Right atrium auricular region (tissue), 2 donors: ENCODE measurements at places on chromosomes 3 and 15. TPM values are rescaled to one million over a fixed set of nuclear protein-coding genes. Genes with fewer than 3 reads are reported as not detected.

DNA sequence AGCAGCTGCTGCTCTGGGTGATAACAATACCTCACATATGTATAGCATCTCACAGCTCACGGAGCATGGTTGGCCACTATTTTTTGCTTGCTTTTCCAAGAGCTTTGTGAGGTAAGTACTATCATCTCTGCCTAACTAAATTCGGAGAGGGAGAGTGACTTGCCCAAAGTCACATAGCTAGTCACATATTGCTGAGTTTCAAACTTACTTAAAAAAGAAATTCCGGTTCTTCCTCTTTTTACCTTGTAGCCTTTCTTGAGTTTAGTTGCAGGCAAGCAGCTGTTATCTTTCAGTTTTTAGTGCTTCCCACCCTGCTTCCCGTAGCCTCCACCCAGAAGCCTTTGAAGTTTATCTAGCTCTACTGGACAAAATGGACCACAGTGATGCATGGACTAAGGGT, 309.2 kb downstream of the PDCD6IP start:
- no peak for DNase-seq
- no peak overlapping the region for H3K4me3 ChIP-seq
- no peaks in the 10 kb centered on the region for H3K27me3 ChIP-seq
- H3K36me3 ChIP-seq = no peaks in the 10 kb centered on the region
- H3K4me1 ChIP-seq = no peaks in the 10 kb centered on the region
- H3K27ac ChIP-seq = no peak overlapping the region

ITIH1 gene
- not detected for total RNA-seq

DNA sequence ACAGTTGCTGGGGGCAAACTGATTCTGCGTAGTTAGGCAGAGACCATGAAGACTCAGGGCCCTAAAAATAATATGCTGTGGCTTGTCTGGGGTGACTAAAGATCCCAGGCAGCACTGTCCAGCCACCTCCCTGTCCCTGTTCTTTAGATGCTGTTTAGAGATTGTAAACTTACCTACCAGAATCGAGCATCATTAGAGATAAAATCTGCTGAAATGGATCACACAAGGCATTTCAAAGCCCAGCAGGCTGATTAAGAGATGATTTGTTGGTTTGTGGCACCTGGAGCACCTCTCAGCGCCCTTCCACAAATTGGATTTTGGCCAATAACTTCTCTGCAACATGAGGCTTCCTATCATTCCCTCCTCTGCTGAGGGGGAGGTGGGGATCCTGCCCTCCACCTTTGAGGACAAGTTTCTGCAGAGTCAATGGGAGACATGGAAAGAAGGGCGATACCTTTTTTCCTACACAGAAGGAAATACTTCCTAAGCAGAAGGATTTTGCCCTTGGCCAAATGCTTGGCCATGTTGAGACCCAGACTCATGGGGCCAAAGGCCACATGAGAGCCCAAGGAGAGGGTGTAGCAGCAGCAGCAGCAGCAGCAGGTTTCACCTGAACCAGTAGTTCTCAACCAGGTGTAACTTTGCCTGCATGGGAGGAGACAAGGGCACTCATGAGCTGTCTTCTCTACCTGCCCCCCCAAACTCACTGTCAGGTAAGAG, 37.5 kb downstream of the SEMA5B start:
- no peaks in the 10 kb centered on the region for H3K36me3 ChIP-seq
- peaks cover 34% of the 10 kb centered on the region for H3K4me1 ChIP-seq
- H3K4me3 ChIP-seq = no peak overlapping the region
- no peak overlapping the region for H3K27ac ChIP-seq
- no peak for DNase-seq
- no peaks in the 10 kb centered on the region for H3K27me3 ChIP-seq

RHCG gene
- 0.43 TPM for total RNA-seq

CCDC39 gene
- total RNA-seq = not detected

DNA sequence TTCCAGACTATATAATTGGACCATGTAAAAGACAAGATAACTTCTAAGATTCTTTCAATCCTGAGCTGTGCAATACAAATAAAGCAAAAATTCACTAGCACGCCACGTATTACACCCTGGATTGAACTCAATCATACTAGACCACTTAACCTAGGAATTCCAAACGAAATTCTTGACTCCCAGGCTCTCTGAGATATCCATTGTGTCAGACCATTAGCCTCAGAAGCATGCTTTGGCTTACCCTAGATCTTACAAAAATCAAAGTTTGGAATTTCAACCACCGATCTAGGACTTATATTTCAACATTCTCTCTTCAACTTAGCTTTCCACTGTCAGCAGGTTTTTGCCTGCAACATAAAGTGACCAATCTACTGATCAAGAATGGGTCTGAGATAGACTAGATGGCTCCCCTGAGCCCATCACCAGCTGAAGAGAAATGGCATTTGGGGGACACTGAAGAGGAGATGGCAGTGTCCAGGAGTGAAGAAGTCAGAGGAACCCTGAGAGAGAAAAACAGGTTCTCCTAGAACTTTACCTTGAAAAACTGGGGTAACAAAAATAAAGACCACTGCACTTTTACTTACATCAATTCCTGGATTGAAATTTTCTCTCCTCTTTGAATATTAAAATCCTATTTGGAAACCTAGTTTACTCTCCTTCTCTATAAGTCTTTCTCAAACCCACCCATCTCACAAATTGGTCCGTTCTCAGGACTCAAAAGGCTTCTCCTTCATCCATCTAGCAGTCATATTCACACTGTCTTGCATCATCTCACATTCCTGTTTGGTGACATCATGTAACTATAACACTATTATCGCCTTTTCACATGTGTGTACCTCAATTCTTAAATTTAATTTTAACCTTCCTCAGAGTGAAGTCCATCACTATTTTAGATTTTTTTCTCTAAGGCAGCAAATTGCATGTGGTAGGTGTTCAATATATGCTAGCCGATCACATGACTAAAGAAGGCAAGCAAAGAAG, 18.5 kb downstream of the CPNE4 start:
- no peaks in the 10 kb centered on the region for H3K27me3 ChIP-seq
- H3K36me3 ChIP-seq = no peaks in the 10 kb centered on the region
- no peak overlapping the region for H3K4me3 ChIP-seq
- H3K4me1 ChIP-seq = no peaks in the 10 kb centered on the region
- H3K27ac ChIP-seq = no peak overlapping the region
- DNase-seq = no peak

DISP2 gene
- total RNA-seq = 0.11 TPM

DNA sequence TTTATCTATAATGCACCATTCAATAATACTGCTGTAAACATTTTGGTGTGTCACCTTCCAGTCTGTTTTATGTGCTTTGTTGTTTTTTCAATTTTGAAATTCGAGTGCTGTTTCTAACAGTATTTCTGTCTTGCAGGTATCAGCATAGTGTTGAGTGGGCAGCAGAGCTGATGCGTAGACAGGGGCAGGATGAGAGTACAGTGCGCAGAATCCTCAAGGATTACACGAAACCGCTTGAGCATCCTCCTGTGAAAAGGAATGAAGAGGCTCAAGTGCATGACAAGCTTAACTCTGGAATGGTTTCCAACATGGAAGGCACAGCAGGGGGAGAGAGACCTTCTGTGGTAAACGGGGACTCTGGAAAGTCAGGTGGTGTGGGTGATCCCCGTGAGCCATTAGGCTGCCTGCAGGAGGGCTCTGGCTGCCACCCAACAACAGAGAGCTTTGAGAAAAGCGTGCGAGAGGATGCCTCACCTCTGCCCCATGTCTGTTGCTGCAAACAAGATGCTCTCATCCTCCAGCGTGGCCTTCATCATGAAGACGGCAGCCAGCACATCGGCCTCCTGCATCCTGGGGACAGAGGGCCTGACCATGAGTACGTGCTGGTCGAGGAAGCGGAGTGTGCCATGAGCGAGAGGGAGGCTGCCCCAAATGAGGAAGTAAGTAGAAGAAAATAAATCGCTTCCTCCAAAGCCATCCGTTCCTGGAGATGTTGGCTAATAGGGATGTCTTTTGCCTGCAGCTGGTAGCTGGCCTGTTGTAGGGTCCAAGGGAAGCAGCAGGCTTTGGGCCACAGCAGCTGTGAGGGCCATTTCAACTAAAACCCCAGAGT, 19.1 kb downstream of the TSEN2 start:
- no peak for DNase-seq
- no peak overlapping the region for H3K27ac ChIP-seq
- H3K27me3 ChIP-seq = no peaks in the 10 kb centered on the region
- H3K4me1 ChIP-seq = peaks cover 8% of the 10 kb centered on the region
- no peak overlapping the region for H3K4me3 ChIP-seq

DNA sequence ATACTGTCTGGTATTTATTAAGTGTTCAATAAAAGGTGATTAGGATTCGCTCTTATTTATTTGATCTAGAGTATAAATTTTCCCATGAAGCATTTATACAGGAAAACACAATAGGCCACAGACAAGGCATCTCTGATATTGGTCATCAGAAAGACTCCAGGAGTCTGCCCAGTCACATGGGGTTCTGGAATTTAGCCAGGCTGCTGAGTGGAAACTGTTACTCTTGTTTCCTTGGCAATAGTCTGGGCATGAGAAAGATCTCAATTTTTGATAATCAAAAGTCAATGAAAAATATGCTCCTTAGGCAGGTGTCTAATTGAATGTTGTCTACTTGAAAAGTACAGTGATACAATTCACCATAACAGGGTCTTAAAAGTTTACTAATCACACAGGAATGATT, 161.2 kb downstream of the FRMD5 start:
- H3K4me1 ChIP-seq = peaks cover 29% of the 10 kb centered on the region
- H3K4me3 ChIP-seq = no peak overlapping the region
- H3K36me3 ChIP-seq = no peaks in the 10 kb centered on the region
- no peaks in the 10 kb centered on the region for H3K27me3 ChIP-seq
- H3K27ac ChIP-seq = no peak overlapping the region

CASR gene
- total RNA-seq = not detected

- H3K4me3 ChIP-seq = no peak overlapping the region
- no peak overlapping the region for H3K27ac ChIP-seq
- H3K36me3 ChIP-seq = no peaks in the 10 kb centered on the region
- H3K27me3 ChIP-seq = no peaks in the 10 kb centered on the region
Measured at GRCh38 chr3:81953111-81953510, 191.7 kb upstream of the GBE1 start.

- no peaks in the 10 kb centered on the region for H3K4me1 ChIP-seq
- no peak for DNase-seq
- no peaks in the 10 kb centered on the region for H3K36me3 ChIP-seq
- no peaks in the 10 kb centered on the region for H3K27me3 ChIP-seq
- H3K4me3 ChIP-seq = no peak overlapping the region
- no peak overlapping the region for H3K27ac ChIP-seq
Measured at GRCh38 chr15:87570206-87570605, 686.3 kb downstream of the NTRK3 start.

DNA sequence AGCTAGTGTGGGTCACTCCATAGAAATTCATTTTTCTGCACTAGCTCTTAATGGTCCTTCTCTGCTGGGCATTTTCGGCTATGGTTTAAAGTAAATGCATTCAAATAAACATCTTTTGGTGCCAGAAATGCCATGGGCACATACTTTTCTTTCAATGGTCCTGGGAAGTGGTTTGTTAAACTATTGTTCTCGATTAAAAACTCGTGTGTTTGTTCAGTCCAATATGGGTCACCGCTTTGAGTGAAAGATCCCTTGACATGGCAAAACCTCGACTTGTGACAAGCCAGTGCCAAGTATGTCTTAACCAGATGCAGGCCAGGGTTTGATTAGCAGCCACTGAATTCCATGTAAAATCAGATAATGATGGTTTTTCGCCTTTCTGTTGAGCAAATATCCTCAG, 331.9 kb upstream of the WNT5A start:
- H3K27ac ChIP-seq = no peak overlapping the region
- no peak for DNase-seq
- no peaks in the 10 kb centered on the region for H3K4me1 ChIP-seq
- H3K27me3 ChIP-seq = no peaks in the 10 kb centered on the region
- H3K36me3 ChIP-seq = no peaks in the 10 kb centered on the region

DNA sequence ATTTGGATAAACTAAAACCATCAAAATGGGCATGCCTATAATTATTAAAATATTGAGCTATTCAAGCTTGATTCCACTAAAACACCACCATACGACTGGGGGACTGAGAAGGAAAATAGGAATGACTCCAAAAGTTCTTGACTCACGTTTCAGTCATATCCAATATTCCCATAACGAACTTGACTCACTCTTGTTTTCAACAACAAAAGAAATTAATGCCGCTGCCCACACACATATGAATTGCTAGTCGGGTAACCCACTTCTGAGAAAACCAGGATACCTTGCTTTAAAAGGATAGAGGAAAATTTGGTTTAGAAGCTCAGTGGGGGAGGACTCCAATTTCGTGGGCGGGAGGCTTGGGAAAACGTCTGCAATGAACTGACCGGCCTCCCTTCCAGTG, 5.2 kb downstream of the HTR3C start:
- no peak overlapping the region for H3K27ac ChIP-seq
- no peaks in the 10 kb centered on the region for H3K36me3 ChIP-seq
- no peaks in the 10 kb centered on the region for H3K27me3 ChIP-seq
- no peak overlapping the region for H3K4me3 ChIP-seq
- H3K4me1 ChIP-seq = no peaks in the 10 kb centered on the region
- DNase-seq = no peak

SLC6A1 gene
- total RNA-seq = 1.3 TPM

DNA sequence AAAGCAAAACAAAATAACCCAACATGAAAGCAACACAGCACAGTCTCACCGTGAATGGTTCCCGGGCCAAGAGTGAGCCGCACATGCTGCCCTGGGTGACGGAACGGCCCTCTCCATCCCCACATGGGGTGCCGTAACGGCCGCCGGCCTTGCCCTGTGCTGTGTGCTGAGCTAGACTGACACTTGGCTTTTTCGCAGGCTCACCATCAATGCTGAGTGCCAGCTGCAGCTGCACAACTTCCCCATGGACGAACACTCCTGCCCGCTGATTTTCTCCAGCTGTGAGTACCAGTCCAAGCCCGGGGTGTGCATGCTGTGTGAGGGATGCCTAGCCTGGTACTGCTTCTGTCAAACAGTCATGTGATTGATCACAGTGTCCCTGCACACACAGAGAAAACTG, 357.6 kb downstream of the GABRG3 start:
- no peak overlapping the region for H3K4me3 ChIP-seq
- no peak for DNase-seq
- no peaks in the 10 kb centered on the region for H3K36me3 ChIP-seq
- H3K27ac ChIP-seq = no peak overlapping the region
- no peaks in the 10 kb centered on the region for H3K27me3 ChIP-seq
- no peaks in the 10 kb centered on the region for H3K4me1 ChIP-seq

PLSCR2 gene
- not detected for total RNA-seq

IMPG2 gene
- total RNA-seq = 0.15 TPM

DNA sequence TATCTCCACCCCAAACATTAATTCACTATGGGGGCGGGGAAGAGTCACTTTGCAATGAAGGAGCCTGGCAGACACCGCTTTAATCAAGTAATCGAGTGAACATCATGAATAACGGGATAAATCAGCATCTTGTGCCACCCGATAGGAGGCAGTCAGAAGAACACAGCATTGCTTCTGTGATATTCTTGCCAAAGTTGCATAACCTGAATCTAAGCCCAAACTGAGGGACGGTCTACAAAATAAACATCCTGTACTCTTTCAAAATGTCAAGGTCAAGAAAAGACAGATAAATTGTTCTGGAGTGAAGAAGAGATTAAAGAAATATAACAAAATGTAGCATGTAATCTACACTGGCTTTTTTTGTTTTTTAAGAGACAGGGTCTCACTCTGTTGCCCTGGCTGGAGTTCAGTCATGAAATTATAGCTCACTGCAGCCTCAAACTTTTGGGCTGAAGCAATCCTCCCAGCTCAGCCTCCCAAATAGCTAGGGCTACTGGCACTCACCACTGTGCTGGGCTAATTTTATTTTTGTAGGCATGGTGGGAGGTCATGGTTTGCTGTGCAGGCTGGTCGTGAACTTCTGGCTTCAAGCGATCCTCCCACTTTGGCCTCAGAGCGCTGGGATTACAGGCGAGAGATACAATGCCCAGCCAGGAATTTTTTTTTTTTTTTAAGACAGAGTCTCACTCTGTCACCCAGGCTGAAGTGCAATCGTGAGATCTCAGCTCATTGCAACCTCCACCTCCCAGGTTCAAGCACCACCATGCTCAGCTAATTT, 20.1 kb upstream of the VWA5B2 start:
- no peak for DNase-seq
- H3K27me3 ChIP-seq = no peaks in the 10 kb centered on the region
- H3K27ac ChIP-seq = no peak overlapping the region
- no peak overlapping the region for H3K4me3 ChIP-seq
- no peaks in the 10 kb centered on the region for H3K4me1 ChIP-seq
